ENCODE measurements at places on chromosomes 2 and 18. TPM values are rescaled to one million over a fixed set of nuclear protein-coding genes. Genes with fewer than 3 reads are reported as not detected.

DNA sequence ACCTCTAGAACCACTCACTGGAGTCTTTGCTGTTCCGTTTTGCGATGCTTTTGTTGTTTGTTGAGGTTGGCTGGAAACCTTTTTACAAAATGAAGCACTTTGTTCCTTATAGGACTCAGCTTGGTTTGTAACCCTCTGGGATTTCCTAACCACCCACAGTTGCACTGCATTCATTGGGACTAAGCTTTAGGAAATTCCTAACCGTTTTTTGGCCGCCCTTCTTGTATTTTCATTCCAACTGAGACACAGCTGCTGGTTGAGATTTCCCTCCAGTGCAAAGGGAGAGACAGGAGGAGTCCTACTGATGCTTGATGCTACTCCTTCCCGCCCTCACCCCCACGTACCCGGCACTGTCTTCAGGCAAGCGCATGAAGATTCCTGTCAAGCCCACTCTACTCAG lies 6.1 kb upstream of the DIPK1C start:
- no peaks in the 10 kb centered on the region for H3K36me3 ChIP-seq
- H3K27ac ChIP-seq, result no peak overlapping the region

DNA sequence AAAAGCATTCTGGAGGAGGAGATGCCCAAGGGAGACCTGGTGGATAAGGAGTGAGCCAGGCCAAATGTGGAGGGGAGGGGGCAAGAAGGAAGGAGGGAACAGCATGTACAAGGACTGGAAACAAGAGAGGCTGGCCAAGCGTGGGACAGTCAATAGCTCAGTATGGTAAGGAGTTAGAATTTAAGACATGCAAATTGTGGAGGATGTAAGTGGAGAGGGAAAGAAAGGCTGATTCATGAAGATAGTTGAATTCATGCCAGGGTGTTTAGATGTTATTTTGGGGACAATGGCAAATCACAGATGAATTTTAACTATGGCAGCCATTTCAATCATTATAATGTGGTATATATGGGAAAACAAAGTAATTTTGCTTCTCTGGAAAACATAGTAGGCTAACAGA lies 462.3 kb downstream of the MEIS1 start:
- H3K27ac ChIP-seq, result no peak overlapping the region
- no peak for DNase-seq
- H3K36me3 ChIP-seq, result no peaks in the 10 kb centered on the region
- peaks cover 3% of the 10 kb centered on the region for H3K4me1 ChIP-seq
- H3K27me3 ChIP-seq, result no peaks in the 10 kb centered on the region
- H3K4me3 ChIP-seq, result no peak overlapping the region

GRCh38 chr2:219743548-219743947 lies 116.1 kb downstream of the SLC4A3 start:
- DNase-seq, result no peak
- no peak overlapping the region for H3K4me3 ChIP-seq
- no peak overlapping the region for H3K27ac ChIP-seq
- H3K4me1 ChIP-seq, result no peaks in the 10 kb centered on the region
- H3K27me3 ChIP-seq, result no peaks in the 10 kb centered on the region

DNA sequence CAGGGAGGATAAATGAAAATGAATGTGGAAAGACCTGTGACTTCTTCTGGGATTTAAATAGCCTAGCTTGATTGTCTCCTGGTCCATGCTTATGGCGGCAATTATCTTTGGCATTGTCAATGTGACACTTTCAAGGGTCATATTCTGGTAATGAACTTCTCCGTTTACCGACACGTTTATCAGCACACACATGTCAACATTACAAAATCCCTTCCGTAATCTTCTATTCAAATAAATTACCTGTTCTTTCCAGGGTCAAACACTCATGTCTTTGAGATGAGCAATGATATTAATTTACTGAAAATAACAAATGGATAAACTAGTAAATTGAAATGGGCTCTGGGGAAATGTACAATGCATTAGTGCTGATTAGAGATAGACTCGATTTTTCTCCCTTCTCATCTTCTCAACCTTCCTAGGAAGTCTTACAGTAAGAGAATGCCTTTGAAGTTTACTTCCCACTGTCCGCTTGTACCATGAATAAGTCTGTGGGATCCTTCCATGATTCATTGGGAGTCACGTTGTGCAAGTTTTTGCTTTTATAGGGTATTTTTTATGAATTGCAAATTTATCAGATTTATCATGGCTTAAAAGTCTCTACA lies 646.3 kb upstream of the LRATD1 start:
- H3K36me3 ChIP-seq, result no peaks in the 10 kb centered on the region
- no peaks in the 10 kb centered on the region for H3K27me3 ChIP-seq
- no peak overlapping the region for H3K27ac ChIP-seq
- H3K4me3 ChIP-seq, result no peak overlapping the region
- DNase-seq, result no peak

DNA sequence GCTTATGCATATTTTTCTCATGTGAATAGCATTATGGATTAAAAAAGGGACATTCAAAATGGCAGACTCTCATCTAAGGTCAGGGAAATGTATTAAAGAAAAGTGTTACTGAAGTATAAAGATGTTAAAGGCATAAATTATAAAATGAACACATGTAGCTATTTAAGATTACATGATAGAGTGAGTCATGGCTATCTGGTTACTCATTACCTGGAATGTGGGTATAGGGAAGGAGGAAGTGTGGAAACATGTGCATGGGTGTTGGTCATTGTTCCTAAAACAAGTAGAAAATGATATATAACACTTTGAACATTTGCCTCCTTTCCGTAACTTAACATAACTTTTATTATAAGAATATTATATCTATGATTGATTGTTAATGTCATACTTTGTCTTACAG lies 66.4 kb downstream of the MYO1B start:
- no peaks in the 10 kb centered on the region for H3K4me1 ChIP-seq
- peak; percentile 72 for DNase-seq
- H3K4me3 ChIP-seq, result no peak overlapping the region
- no peaks in the 10 kb centered on the region for H3K36me3 ChIP-seq
- no peaks in the 10 kb centered on the region for H3K27me3 ChIP-seq
- H3K27ac ChIP-seq, result no peak overlapping the region

GRCh38 chr2:161415987-161416707 lies at the start of gene TBR1:
TSS of gene TBR1 (plus strand) at chr2:161416297. CDS start at chr2:161416411, 114 bp downstream.
- no peaks in the 10 kb centered on the region for H3K36me3 ChIP-seq
- H3K27ac ChIP-seq, result no peak within 1 kb of the TSS
- peaks cover 70% of the 10 kb centered on the region for H3K27me3 ChIP-seq
- no peaks in the 10 kb centered on the region for H3K4me1 ChIP-seq
- peak; percentile 63 for DNase-seq

- H3K36me3 ChIP-seq, result no peaks in the 10 kb centered on the region
- no peaks in the 10 kb centered on the region for H3K27me3 ChIP-seq
- H3K27ac ChIP-seq, result peak overlapping the region; percentile 5
- peak overlapping the region; percentile 73 for H3K4me3 ChIP-seq
Measured at GRCh38 chr2:20223407-20224163, 1.3 kb downstream of the SDC1 start.

- H3K4me1 ChIP-seq, result no peaks in the 10 kb centered on the region
- DNase-seq, result no peak
- no peak overlapping the region for H3K27ac ChIP-seq
Measured at GRCh38 chr18:59788791-59789106, 91.5 kb upstream of the CCBE1 start.

- H3K36me3 ChIP-seq, result no peaks in the 10 kb centered on the region
- no peak overlapping the region for H3K27ac ChIP-seq
- no peaks in the 10 kb centered on the region for H3K4me1 ChIP-seq
- no peak for DNase-seq
Measured at GRCh38 chr2:225090746-225091145, 48.5 kb upstream of the DOCK10 start.

- H3K27ac ChIP-seq, result no peak overlapping the region
- H3K27me3 ChIP-seq, result no peaks in the 10 kb centered on the region
- no peak overlapping the region for H3K4me3 ChIP-seq
- DNase-seq, result no peak
Measured at GRCh38 chr2:159982270-159982669, 80.1 kb downstream of the PLA2R1 start.

- H3K4me3 ChIP-seq, result no peak overlapping the region
- no peak overlapping the region for H3K27ac ChIP-seq
- no peaks in the 10 kb centered on the region for H3K4me1 ChIP-seq
- no peaks in the 10 kb centered on the region for H3K36me3 ChIP-seq
Measured at GRCh38 chr2:122191331-122191730, 435.9 kb downstream of the TSN start.

DNA sequence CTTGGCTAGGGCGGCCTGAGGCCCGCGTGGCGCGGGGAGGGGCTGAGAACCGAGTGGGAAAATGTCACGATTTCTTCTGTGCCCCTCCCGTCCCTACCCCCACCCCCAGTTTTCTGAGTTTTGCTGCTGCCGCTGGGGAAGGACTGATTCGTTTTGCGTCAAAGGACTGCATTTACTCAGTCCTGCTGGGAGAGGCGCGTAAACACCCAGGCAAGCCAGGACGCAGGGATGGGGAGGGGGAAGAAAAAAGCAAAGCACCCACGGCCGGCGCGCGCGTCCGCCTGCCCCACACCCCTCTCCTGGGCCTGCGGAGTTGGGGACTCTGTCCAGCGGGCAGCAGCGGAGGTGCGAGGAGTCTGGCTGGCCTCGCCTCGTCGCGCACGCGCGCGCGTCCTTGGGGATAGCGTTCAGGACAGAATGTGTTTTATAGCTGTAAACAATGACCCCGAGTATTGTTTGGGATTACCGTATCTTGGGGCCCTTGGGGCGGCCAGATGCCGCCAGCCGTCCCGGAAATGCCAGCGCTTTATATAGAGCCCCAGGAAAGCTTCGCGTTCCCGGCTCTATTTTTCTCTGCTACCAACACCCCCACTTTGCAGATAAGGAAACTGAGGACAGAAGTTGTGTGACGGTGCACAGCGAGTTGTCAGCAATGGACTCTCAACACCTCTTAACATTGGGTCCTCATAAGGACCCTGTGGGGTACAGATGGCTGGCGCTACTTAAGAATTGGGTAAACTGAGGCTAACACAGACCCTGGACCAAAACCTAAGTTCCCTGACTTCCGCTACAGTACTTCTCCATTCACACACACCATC lies 1.7 kb upstream of the FOSL2 start:
- H3K27me3 ChIP-seq, result no peaks in the 10 kb centered on the region
- peaks cover 5% of the 10 kb centered on the region for H3K4me1 ChIP-seq
- peak; percentile 71 for DNase-seq
- peak overlapping the region; percentile 98 for H3K27ac ChIP-seq
- H3K4me3 ChIP-seq, result peak overlapping the region; percentile 80

DNA sequence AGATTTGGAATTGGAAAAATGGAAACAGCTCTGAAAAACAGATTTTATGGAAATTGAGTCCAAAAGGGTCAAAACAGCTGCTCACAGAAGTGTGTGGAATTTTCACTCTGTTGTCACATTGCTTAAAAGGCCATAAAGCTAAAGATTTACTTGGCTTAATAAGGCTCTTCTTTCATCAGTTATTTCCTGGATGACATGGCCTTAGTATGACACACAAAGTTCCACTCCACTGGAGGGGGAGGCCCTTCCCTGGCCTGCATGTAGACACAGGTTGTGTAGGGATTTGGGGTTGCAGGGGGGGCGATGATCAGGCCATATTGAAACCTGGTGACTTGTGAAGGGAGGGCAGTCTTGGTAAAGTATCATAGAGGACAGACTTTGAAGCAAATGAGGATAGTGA lies 34.0 kb downstream of the TMEM185B start:
- H3K27me3 ChIP-seq, result no peaks in the 10 kb centered on the region
- H3K27ac ChIP-seq, result no peak overlapping the region
- no peak overlapping the region for H3K4me3 ChIP-seq

DNA sequence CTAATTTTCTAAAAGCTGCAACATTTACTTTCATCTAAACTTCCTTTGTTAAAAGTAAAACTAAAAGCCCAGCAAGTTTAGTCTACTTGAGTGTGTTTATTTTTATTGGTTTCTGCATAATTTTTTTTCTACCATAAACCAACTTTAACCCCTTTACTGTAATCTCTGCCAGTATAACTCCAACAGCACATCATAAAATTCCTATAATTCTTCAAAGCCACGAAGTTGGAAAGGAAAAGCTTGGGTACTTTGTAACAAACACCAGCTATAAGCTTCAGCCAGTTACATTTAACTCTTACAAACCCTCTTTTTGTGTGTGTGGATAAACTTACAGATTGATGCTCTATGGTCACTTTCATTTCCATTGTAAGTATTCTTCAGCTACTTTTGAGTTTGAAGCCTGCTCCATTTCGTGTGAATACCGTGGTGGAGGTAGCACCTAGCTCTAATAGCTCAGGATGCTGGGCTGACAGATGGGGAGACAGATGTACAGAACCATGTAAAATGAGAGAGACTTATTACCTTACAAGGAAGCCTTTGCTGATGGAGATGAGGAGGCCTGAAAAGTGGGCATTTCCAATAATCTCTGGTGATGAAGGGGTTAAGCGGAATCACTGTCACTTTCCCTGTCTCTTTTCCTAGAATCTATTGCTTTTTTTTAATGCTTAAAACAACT lies 42.5 kb downstream of the ZEB2 start:
- no peak for DNase-seq
- H3K36me3 ChIP-seq, result no peaks in the 10 kb centered on the region
- H3K4me1 ChIP-seq, result peaks cover 3% of the 10 kb centered on the region
- H3K4me3 ChIP-seq, result no peak overlapping the region
- no peaks in the 10 kb centered on the region for H3K27me3 ChIP-seq

DNA sequence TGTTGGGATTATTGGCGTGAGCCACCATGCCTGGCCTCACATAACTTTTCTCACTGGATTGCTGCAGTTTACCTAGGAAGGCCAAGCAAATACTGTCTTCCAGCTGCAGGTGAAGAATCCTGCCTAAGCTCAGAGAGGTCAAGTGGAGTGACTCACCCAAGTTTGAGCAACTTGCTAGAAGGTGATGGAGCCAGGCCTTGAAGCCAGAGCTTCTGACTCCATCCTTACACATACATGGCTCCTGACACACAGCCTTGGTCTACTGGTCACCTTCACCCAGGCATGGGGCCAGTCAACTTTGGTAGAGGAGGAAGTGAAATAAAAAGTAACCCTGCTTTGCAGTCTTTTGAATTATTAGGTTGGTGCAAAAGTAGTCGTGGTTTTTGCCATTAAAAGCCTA lies 93.5 kb downstream of the VWA3B start:
- H3K36me3 ChIP-seq, result no peaks in the 10 kb centered on the region
- no peak for DNase-seq
- no peaks in the 10 kb centered on the region for H3K27me3 ChIP-seq
- H3K4me1 ChIP-seq, result no peaks in the 10 kb centered on the region
- H3K4me3 ChIP-seq, result no peak overlapping the region

The ADGRF3 gene
- 0.94 TPM for total RNA-seq

The DYTN gene
- not detected for total RNA-seq

The LAMA3 gene
- total RNA-seq, result 66.0 TPM

The DRC1 gene
- 0.76 TPM for total RNA-seq

The GPBAR1 gene
- total RNA-seq, result 3.2 TPM

Measured in kidney (tissue), 22 donors.